Globus pallidus (tissue), 1 donor: ENCODE measurements at places on chromosomes 2 and 18.
A peak's percentile ranks its signal among the peaks of the same experiment; 100 is the strongest.

GRCh38 chr2:116820986-116821385 is 993.5 kb upstream of the DDX18 start:
- no peak for DNase-seq

DNA sequence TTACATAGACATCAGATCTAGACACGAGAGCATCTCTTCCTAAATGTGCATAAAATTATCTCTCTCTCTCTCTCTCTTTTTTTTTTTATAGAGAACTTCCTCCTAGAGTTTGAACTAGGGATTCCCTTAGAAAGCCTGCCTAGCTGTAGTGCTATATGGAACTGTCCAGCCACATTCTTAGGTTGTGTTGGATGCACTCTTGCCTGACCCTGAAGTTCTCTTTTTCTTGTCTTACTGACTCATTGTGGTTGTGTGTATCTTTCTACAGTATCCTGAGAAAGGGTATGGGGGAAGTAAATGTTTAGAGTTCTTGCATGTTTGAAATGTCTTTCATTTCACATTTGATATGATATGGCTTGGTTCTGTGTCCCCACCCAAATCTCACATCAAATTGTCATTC is 368.2 kb downstream of the CDH2 start:
- DNase-seq: no peak

DNA sequence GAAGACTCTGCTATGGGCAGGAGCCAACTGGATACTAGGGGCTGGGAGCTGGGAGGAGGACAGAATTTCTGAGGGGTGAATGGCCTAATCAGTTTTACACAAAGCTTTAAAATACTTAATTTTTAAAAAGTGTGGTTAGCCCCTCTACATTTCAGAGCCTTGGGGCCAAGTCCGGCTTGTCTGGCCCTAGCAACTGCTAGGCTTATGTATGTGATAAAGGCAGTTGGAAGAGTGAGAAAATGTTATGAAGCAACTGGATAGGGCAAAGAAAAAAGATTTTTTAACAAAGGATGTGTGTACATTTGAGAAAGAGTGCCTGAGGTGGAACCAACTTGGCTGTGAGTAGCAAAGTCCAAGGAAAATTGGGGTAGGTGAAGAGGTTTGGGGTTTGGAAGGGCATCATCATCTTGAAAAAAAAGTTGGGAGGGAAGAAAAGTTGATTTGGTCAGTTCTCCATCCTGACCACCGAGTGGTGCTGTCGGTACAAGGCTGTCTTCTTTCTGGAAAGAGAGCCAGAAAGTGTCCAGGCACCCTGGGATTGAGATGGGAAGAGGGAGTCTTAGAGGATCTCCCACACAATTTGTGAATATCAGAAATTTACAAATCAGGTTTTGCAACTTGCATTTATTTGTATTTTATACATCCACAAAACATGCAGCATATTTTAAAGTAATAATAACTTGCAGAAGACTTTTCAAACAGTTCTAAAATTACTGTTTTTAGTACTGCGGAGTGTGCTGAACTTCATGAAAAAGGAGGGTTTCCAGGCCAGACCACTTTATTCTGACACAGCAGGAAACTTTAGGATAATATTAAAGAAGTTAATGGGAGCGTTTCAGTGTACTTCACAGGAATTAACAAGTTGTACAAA is 10.5 kb upstream of the CDK15 start:
- DNase-seq: peak; percentile 14

GRCh38 chr18:64401268-64402060 is 252.6 kb upstream of the LINC00305 start:
- no peak for DNase-seq

DNA sequence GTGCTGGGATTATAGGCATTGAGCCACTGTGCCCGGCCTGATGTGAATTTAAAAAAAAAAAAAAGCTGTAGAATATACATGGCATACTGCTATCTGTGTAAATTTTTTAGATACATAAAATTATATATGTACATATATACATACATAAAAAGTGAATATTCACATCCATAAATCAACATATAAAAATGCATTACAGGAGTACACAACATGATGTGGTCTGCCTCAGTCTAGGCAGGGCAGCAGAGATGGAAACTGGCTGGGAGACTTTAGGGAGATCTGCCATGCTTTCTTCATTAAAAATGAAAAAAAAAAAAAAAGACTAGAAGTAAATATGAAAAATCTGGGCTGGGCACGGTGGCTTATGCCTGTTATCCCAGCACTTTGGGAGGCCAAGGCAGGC is 24.3 kb downstream of the MGAT4A start:
- no peak for DNase-seq

GRCh38 chr2:74031221-74031620 is 46.5 kb downstream of the TET3 start:
- DNase-seq: no peak

DNA sequence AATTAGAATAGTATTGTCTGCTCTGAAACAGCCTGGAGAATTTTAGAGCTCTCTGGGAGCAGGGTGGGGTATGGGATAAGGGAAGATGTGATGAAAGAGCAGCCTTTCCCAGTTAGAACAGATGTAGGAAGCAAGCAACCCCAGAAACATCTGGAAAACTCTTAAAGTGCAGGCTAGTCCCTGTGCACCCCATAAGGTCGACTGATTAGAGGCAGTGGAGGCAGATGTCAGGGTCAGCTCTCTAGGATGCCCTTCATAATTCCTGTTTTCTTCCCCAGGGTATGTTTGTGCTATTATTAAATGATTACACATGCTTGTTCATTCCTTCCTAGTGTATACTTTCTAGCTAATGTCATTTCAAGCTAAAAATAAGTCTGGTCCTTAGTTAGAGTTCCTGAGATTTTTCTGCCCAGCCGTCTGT is 41.7 kb downstream of the PTPRM start:
- no peak for DNase-seq

DNA sequence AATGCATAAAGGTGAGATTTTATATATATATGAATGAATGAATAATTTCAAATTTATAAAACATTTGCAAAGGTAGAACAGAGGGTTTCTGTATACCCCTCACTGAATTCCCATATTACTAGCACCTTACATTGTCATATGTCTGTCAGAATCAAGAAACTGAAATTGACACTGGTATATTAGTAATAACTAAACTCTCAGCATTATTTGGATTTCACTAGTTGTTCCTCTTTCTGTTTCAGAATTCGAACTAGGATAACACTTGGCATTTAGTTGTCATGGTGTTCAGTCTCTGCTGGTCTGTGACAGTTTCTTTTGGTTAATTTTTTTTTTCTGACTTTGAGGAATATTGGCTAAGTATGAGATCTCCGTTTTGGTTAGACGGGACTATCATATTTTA is 275.9 kb downstream of the DCC start:
- DNase-seq: no peak

- DNase-seq: no peak
Measured at GRCh38 chr2:217101972-217102371, 242.1 kb upstream of the TNP1 start.

- DNase-seq: no peak
Measured at GRCh38 chr18:28193177-28193778, 16.3 kb upstream of the CDH2 start.

GRCh38 chr2:137924019-137924418 is 40.3 kb upstream of the HNMT start:
- DNase-seq: no peak

GRCh38 chr2:94872676-94873361 is 1.6 kb downstream of the TEKT4 start:
- no peak for DNase-seq
